ENCODE measurements at places on chromosomes 7 and 10.

- no peak for DNase-seq
Measured at GRCh38 chr7:5699467-5700384, 81.7 kb downstream of the RNF216 start.

GRCh38 chr10:128697437-128697836, 571.2 kb upstream of the MKI67 start:
- DNase-seq: no peak

DNA sequence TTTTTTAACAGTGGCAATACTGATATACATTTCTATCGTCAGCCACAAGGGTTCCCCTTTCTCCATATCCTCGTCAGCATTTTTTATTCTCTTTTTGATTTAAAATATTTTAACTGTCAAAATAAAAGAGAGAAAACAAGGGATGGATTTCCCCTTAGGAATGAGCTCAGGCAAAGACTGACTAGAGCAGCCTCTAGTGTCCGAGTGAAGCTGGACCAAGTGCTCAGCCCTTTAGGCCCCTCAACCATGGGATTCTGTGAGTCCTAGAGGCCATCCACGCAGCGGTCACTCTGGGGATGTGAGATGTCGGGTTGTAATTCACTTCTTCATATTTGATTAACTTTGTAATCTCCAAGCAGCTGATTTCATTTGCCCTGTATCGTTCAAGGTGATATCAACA, 137.4 kb upstream of the RNF32 start:
- no peak for DNase-seq

DNA sequence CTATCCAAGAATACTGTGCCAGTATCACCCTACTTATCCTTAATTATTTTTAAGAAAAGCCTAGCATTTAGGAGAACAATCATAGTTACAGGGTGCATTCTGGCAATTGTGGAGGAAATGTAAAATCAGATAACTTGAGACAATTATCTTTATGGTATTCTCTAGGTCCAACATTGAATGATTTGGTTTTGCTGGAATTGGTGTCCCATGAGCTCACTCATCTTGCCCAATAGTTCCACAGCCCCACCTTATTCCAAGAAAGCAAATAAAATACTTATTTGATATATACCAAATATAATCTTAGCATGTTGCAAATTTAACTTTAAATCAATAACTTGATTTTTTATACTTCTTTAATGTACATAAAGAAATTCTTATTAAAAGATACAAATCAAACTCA, 65.3 kb downstream of the DGKB start:
- no peak for DNase-seq

GRCh38 chr10:130236711-130237110, 100.5 kb downstream of the GLRX3 start:
- no peak for DNase-seq

GRCh38 chr7:4103352-4104091, 578.6 kb upstream of the FOXK1 start:
- DNase-seq: no peak

GRCh38 chr10:101778781-101779543, 3.0 kb upstream of the FGF8 start:
- no peak for DNase-seq

- DNase-seq: no peak
Measured at GRCh38 chr7:4261601-4261960, 420.5 kb upstream of the FOXK1 start.

- DNase-seq: no peak
Measured at GRCh38 chr7:26639111-26639510, 225.3 kb downstream of the SKAP2 start.

DNA sequence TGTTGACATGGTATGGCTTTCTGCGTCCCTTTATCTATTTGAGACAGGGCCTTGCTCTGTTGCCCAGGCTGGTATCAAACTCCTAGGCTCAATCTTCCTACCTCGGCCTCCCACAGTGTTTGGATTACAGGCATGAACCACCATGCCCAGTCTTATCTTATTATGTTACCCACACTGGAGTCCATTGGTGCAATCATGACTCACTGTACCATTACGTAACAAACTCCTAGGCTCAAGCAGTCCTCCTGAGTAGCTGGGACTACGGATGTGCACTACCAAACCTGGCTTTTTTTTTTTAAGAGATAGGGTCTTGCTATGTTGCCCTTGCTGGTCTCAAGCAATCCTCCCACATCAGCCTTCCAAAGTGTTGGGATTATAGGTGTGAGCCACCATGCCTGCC, 66.7 kb downstream of the CCDC3 start:
- DNase-seq: peak; percentile 0

GRCh38 chr7:43313628-43314378, 201.4 kb downstream of the HECW1 start:
- DNase-seq: no peak

DNA sequence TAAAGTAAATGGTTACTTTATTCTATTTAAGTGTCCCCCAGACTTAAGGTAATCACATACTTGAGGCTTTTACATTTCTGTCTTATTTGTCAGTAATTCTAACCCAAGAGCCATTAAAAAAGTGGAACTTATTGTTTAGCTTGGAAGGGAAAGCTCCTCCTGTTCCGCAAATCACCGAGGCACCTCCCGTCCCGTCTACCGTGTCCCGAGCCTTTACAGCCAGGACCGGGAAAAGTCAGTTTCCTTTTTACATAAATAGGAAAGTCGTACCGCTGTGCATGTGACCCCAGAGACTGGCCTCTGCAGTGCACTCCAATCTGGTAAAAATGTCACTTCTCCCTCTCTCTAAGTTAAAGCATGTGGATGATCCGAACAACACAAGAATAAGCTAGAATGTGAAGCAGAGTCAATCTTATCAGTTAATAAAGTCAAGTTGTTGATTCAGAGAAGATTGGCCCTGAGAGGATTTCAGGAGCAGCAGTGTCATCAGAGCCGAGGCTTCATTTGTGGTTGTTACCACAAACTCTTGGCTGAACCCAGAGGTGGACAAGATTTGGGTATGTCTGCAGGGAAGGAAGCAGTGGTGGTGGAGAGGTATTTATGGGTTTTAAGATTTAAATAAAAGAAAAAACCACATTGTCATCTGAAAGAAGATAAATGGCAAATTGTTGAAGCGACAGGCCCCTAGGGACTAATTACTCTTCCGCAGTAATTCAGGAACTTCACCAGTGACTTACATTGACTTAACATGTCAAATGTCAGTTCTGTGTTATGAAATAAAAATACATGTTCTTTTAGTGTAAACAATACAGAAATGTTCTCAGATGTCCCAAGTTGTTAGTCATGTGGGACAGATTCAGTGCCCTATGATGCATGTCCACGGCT, 316.6 kb upstream of the ZNF32 start:
- no peak for DNase-seq

DNA sequence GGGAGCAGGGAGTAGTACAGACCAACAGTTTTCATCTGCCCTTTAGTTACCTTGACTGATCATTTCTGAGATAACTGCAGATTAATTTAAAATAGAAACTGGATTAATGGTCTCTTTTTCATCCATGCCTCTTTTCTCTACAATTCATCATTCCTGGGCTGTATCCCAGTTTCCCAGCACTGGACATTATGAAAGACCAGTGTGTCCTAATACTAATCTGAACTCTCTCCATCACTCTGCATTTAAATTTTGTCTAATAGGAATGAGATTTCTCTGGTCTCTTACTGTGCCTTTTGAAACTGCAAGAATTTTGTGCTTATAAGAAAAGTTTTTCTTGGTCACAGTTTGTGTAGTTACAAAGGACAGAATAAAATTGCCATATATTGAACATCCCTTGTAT, 12.7 kb downstream of the PLEKHA8 start:
- no peak for DNase-seq

DNA sequence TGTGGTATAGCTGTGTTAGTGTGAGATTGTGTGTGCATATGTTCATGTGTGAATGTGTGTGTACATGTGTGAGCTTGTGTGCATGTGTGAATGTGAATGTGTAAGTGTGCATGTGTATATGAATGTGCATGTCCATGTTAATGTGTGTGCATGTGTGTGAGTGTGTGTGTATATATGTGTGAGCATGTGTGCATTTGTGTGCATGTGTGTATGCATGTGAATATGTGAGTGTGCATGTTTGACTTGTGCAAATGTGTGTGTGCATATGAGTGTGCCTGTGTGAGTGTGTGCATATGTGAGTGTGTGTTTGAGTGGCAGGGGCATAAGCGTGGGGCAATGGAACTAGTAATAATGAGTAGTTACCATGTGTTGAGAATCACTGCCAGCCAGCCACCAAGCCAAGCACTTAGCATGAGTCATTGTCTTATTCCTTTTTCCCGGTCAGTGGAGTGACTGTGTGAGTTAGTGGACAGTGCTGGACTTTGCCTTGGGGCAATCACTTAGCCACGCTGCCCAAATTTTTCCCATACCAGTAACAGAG, 46.3 kb upstream of the SHH start:
- DNase-seq: no peak

DNA sequence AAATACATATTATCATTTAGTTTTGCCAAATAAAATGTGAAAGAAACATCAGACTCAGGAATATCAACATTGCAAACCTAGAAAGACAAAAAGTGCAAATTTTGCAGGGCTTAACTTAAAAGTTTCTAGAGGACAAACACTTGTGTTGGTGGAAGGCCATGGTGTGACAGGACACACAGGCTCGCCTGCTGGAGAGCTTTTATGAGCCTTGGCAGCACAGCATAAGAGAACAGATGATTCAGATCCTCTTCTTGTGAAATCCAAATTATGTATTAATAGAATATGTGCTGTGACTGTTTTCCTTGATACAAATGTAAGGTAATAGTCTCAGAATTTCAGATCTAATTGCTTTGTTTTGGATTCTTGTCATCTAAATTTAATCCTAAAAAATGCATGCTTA, 72.9 kb upstream of the ABCB5 start:
- DNase-seq: no peak

DNA sequence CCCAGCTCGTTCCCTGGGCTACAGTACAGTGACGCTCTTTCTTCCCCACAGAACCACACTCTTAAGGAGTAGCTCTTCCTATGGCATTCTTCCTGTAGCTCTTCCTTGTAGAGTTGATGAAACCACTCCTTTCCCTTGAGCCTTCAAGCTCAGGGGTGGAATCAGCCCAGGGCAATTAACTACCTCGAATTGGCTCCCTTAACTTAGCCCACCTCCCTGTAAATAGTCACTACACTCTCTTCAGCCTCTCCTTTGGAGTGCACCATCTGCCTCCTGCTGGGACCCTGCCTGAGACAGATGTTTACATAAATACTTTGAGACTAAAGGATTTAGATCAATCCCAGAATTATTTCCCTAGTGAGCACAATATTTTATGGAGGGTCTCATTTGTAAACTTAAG, 537.8 kb upstream of the AUTS2 start:
- no peak for DNase-seq

DNA sequence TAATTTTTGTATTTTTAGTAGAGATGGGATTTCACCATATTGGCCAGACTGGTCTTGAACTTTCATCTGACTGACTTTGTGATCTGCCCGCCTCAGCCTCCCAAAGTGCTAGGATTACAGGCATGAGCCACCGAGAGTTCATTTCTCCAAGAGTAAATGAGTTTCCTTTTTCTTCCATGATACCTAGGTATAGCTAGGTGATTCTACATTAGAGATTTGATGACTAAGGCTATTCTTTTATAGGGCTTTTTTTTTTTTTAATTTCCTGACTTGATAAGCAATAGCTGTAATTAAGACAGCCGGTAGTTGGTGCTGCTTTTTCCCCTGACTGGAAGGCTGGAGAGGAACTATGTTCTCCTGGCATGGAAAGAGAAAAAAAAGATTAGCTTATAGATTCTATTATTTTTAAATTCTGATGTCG, 3.3 kb downstream of the PTPN12 start:
- no peak for DNase-seq

DNA sequence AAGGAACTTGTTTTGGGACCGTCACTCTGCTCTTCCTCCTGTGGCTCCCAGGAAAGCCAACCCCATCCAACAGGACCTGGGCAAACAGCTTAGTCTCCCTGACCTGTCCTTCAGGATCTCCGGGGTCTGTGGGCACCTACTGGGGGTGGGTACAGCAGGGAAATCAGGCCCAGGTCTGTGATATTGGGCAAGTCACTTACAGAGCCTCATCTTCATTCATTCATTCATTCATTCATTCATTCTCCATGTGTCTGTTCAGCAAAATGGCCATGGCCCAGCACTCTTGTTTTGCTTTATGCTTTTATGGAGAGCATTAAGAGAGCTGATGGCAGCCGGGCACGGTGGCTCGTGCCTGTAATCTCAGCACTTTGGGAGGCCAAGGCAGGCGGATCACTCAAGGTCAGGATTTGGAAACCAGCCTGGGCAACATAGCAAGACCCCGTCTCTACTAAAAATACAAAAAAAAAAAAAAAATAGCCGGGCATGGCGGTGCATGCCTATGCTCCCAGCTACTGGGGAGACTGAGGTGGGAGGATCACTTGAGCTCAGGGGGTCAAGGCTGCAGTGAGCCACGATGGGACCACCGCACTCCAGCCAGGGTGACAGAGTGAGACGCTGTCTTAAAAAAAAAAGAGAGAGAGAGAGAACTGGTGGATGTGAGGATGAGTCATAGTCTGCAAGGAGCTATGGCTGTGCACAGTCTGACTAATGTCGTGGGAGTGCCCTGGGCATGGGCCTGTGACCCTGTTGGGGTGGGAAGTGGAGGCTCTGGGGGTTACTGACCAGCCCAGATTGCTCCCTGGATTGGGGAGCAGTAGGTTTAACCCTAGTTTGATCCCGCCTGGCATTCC, 54.3 kb downstream of the CLIP2 start:
- DNase-seq: no peak

DNA sequence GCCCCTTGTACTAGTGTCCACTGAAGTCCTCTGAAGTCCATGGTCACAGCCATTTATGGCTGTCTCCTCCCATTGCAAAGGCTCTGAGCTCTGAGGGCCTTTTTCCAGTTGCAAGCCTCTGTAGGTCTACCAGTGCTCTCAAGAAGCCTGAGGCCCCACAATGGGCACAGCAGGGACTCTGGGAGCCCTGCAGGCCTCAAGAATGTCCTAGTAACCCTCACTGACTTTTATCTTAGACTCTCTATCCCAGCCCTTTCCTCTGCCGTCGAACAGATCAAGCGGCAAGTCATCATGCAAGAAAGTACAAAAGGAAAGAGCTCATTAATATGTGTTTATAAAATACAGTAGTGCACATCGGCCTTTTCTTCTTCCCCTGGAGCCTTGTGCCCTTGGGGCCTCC, 23.4 kb downstream of the VWA2 start:
- DNase-seq: no peak

DNA sequence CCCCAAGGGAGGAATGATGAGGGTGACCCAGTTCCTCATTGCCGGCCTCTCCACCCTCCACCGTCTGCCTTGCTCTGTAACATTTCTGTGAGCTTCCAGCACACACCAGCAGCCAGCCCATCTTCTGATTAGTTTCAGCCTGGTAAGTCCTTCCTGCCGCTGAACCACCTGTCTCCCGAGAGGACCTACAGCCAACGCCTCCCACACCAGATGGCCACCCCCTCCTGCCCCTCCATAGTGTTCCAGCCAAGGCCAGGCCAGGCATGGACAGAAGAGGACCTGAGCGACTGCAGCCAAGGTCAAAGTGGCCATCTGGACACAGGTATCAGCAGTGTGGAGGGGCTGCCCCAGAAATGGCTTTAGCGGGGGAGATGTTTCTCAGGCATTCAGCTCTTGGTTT, 170.7 kb upstream of the CTBP2 start:
- DNase-seq: no peak

- no peak for DNase-seq
Measured at GRCh38 chr7:1647961-1648672, 22.0 kb upstream of the ELFN1 start.

GRCh38 chr10:96889415-96890171, 57.5 kb downstream of the LCOR start:
- DNase-seq: no peak

Measured in HL-60 (cell line).